ENCODE measurements at places on chromosomes 12 and 14.

GRCh38 chr14:26917086-26917485, 319.3 kb upstream of the NOVA1 start:
- no peak for DNase-seq

DNA sequence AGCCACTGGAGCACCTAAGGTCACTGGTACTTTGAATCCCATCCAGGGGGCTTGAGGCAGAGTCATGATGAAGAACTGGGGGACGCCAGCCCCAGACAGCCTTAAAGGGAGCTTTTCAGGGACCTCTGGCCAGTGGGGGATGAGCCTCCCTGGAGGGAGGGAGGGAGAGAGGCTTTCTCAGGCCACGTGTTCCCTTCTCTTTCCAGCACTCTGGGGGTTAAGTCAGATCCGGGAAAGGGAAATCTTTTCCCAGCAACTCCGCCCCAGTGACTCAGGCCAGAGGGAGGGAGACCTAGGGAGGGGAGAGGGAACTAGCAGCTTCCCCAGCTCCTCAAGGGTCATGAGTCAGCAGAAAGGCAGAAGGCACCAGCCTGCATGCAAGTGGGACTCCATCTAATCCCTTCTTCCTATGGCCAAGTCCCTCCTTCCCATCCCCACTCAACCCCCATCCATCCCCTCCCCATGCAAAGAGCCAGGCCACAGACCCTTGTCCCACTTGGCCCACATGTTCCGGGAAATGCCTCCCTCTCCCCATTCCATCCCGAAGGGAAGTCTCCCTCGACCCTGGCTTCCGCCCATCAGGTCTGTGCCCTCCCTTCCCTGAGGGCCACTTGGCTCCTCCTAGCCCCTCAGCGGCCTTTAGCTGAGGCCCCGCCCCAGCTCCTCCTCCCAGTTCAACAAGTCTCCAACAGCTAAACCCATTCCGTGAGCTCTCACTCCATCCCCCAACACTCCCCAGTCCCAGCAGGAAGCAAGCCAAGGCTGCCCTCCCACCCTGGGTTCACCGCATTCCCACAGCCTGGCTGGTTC, 5.6 kb downstream of the TNFRSF1A start:
- peak; percentile 84 for DNase-seq

- peak; percentile 91 for DNase-seq
These were observed 2.5 kb downstream of the PTPN6 start for GRCh38 chr12:6953442-6954315.

DNA sequence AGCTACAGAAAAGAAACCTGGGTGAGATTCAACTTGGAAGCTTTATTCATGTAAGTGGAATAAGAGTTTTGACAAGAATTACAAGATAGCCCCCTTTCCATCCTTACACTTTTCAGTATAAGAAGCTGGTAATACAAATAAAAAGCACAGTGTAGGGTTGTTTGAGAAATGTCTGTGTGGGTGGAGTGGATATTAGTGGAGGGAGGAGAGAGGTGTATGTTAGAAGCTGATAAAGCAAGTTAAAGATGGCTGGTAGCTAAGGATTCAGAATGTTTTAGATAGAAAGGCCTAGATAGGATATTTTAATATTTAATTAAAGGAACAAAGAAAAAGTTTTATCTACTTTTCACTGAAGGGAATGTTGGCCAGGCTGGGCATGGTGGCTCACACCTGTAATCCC, 12.5 kb downstream of the CFAP54 start:
- DNase-seq: no peak
